Activated CD8-positive, alpha-beta T cell treated with anti-CD3 and anti-CD28 coated beads for 36 hours (primary cell): ENCODE measurements at places on chromosomes 16 and 17. TPM values are rescaled to one million over a fixed set of nuclear protein-coding genes. Genes with fewer than 3 reads are reported as not detected.

DNA sequence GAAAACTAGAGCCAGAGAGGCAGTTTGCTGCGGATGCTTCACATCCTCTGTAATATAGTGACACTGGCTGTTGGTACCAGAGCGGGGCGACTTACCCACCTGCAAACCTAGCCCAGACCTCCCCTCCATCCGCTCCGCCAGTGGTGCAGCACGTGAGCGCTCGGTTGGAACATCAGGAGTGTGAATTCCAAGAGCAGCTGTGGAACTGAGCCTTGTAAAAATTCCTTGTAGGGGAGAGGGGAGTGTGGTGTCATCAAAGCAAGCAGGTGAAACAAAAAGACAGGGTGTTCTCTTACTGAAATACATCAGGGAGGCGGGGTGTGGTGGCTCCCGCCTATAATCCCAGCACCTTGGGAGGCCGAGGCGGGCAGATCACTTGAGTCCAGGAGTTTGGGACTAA is 51.3 kb downstream of the CCDC42 start:
- no peak for DNase-seq

DNA sequence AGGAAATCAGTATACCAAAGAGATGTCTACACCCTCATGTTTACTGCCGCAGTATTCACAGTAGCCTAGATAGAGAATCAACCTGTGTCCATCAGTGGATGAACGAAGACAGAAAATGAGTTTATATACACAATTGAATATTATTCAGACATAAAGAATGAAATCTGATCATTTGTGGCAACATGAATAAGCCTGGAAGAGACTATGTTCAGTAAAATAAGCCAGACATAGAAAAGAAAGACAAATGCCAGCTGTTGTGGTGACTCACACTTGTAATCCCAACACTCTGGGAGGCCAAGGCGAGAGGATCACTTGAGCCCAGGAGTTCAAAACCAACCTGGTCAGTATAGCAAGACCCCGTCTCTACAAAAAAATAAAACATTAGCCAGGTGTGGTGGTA is 16.1 kb downstream of the NUDT16L1 start:
- DNase-seq = no peak

GRCh38 chr16:89392881-89393737 is 97.3 kb downstream of the ANKRD11 start:
- DNase-seq = no peak

DNA sequence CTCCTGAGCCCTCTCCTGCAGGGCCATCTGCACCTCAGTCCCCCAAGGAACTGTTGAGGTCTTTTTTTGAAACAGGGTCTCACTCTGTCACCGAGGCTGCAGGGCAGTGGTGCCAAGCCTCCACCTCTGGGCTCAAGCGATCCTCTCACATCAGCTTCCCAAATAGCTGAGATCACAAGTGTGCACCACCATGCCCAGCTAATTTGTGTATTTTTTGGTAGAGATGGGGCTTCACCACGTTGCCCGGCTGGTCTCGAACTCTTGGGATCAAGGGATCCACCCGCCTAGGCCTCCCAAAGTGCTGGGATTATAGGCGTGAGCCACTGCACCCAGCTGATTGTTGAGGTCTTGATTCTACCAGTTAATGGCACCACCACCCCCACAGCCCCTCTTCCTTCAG is 27.9 kb upstream of the ENDOV start:
- DNase-seq = no peak

GRCh38 chr17:41537990-41538389 is 9.9 kb upstream of the KRT19 start:
- no peak for DNase-seq

GRCh38 chr17:42031584-42031983 is 11.7 kb downstream of the NKIRAS2 start:
- no peak for DNase-seq

DNA sequence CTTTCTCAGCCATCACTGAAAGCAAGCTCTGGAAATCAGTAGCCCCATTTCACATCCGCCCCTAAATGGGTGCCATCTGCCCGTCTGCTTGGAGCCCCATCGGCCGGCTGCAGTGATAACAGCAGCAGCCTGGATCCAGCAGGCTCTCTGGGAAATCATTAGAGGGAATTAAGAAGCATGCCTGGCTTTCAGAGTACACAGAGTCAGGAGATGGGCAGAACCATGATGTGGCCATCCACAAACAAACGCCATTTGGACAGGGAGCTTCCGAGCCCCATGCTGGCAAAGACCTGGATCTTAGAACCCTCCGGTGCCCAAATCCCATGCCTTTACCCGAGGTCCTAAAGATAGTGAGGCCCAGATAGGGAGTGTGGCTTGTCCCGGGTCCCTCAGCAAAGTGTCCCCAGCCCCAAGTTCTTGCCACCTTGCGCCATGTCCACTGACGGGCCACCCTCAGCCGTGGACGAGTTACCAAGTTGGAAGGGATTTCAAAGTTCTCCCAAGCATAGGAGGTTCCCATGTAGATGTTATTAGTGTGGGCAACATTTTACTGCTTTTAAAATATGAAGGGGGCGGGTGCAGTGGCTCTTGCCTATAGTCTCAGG is 1.0 kb upstream of the LITAF start:
- DNase-seq = no peak

TMEM235 gene
- total RNA-seq = not detected

ARHGDIG gene
- not detected for total RNA-seq

CTRL gene
- 3.8 TPM for total RNA-seq

KRT40 gene
- not detected for total RNA-seq

FNDC8 gene
- not detected for total RNA-seq
